ENCODE measurements at places on chromosomes 12 and 14.

- DNase-seq: no peak
These were observed 126.1 kb upstream of the FUT8 start for GRCh38 chr14:65286443-65286842.

GRCh38 chr14:98507264-98507663 lies 764.7 kb downstream of the BCL11B start:
- DNase-seq: no peak

DNA sequence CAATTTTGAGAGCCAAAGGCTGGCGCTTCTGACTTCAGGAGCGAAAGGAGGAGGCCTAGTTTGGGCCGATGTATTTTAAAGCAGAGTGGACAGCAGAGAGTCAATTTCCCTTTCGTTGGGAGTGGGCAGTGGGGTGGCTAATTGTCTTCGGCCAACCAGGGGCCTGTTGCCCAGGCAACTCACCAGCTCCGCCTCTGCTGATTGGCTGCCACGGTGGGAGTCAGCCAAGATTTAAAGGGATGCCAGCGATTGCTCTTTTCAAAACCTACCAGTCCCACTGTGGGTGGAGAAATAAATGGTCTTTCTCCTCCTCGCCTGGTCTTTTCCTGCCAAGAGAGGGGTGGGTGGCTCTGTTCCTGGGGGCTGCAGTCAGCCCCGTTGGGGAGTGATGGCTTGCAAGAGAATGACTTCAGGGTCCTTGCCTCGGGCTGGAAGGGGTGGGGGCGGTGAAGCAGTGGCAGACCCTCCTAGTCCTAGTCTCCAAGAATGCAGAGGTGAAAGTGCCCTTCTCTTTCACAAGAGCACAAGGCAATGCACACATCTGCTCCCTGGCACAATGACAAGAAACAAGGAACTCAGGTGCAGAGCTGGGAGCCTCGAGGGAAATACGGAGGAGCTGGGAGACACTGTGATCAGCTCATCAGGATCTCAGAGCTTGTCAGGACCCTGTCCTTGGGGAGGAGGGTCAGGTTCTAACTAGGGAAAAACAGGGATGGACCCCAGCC lies 37.7 kb downstream of the RASAL1 start:
- peak; percentile 44 for DNase-seq

GRCh38 chr12:13376610-13377373 lies 180.3 kb downstream of the EMP1 start:
- DNase-seq: no peak

DNA sequence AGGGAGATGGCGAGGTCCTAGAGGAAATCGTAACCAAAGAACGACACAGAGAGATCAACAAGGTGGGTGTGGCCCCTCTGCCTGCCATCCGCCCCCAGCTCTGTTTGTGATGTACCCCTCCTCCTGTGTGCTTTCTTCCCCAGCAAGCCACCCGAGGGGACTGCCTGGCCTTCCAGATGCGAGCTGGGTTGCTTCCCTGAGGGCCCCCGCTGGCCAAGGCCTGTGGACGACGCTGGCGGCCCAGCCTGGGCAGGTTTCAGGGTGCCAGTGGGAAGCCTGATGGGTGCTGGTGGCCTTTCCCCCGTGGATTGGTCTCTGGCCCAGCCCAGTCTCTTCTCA lies 2.0 kb downstream of the ARL6IP4 start:
- no peak for DNase-seq

DNA sequence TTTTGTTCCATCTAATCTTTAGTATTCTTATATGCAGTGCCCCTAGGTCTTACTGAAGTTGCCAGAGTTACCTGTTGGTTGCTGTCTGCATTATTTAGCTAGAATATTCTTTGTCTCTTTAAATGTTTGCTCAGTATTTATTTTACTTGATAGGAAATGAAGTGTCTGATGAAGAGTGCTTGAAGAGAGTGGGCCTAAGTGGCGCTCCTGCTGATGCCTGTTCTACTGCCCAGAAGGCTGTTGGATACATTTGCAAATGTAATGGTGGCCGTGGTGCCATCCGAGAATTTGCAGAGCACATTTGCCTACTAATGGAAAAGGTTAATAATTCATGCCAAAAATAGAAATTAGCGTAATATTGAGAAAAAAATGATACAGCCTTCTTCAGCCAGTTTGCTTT lies 18.9 kb downstream of the CMAS start:
- DNase-seq: no peak

- DNase-seq: no peak
These were observed 6.9 kb downstream of the TMBIM6 start for GRCh38 chr12:49748306-49748705.
